Panc1 (cell line): ENCODE measurements at places on chromosomes 3 and 15. TPM values are rescaled to one million over a fixed set of nuclear protein-coding genes. Genes with fewer than 3 reads are reported as not detected.

The ACTRT3 gene
- total RNA-seq: 1.7 TPM

The RPP25 gene
- 40.1 TPM for total RNA-seq

The PTPN23 gene
- 35.7 TPM for total RNA-seq

The CCR1 gene
- not detected for total RNA-seq

The FSIP1 gene
- 1.4 TPM for total RNA-seq

The ZDHHC23 gene
- total RNA-seq: 23.6 TPM

The SCN11A gene
- not detected for total RNA-seq

The COX5A gene
- total RNA-seq: 353 TPM

The PIERCE2 gene
- 2.8 TPM for total RNA-seq

The CKMT1B gene
- total RNA-seq: 2.4 TPM

The POLR2H gene
- total RNA-seq: 156 TPM

The SLC6A1 gene
- total RNA-seq: not detected

The OR4F15 gene
- not detected for total RNA-seq

The VPS8 gene
- total RNA-seq: 72.3 TPM

The DIS3L gene
- total RNA-seq: 31.1 TPM

The TMEM212 gene
- not detected for total RNA-seq

The SKOR1 gene
- total RNA-seq: 0.21 TPM

The LSAMP gene
- 3.1 TPM for total RNA-seq

The SLC28A2 gene
- total RNA-seq: 0.23 TPM

The MAP1A gene
- total RNA-seq: 1.6 TPM

The SLCO3A1 gene
- total RNA-seq: 20.6 TPM

The MYRIP gene
- total RNA-seq: 0.59 TPM

The ACTC1 gene
- total RNA-seq: not detected

The KY gene
- total RNA-seq: not detected

The FBXL22 gene
- total RNA-seq: 0.54 TPM

The FAM81A gene
- total RNA-seq: 7.3 TPM

The TMEM45A gene
- total RNA-seq: 8.6 TPM

The ONECUT1 gene
- total RNA-seq: 0.18 TPM

The ADCY5 gene
- total RNA-seq: 1.4 TPM

The ZMAT3 gene
- 14.6 TPM for total RNA-seq

The CELF6 gene
- not detected for total RNA-seq

The SLC9C1 gene
- not detected for total RNA-seq

The ZNF620 gene
- total RNA-seq: 1.3 TPM

The GXYLT2 gene
- total RNA-seq: 6.1 TPM
